Activated CD4-positive, CD25-positive, alpha-beta regulatory T cell treated with anti-CD3 and anti-CD28 coated beads, Interleukin-2, amount 50 U/mL, for 16 hours (primary cell): ENCODE measurements at places on chromosomes 3 and 15.

- no peak for DNase-seq
Measured at GRCh38 chr15:101479342-101479845, 10.1 kb downstream of the PCSK6 start.

GRCh38 chr3:51400166-51400565 lies 9.1 kb downstream of the RBM15B start:
- no peak for DNase-seq

DNA sequence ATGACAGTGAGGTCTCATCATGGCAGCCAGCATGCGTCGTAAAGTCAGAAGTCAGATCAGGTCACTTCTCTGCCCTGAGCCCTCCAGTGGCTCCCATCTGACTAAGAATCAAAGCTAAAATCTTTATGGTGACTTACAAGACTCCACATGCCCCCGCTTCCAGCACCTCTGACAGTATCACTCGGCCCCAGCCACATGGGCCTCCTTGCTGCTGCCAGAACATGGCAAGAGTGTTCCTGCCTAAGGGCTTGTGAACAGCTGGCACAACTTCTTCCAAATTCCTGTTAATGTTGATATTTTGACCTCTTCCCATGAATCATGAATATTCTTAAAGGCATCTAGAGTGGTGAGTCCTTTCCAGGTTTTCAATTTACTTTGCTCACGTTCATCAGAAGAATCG lies 20.5 kb downstream of the POLR2M start:
- DNase-seq: no peak

DNA sequence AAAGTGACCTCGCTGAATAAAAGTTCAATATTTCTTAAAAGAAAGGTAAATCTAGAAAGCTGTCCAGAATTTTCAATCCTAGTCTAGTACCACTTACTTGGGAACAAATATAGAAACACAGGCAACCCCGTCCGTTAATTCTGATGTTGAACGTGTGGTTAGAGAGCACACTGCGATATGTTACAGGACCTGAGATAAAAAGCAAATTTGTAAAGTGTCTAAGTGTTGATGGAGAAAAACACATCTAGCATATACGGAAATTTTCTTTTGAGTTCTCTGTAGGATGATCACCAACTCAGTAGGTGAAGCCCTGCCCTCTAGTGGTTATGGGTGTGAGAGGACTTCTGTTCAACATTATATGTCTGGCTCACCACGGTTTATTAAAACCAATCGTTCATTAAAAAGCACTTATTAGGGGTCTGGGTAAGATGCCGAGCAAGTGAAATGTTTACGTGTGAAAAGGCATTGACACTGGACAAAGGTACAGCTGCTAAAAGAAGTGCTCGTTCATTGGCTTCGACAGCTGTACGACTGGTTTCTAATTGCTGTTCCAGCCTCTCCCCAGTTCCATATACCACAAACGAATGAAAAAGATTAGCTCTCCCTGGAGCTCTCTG lies 1.0 kb upstream of the ATP2C1 start:
- peak; percentile 55 for DNase-seq

DNA sequence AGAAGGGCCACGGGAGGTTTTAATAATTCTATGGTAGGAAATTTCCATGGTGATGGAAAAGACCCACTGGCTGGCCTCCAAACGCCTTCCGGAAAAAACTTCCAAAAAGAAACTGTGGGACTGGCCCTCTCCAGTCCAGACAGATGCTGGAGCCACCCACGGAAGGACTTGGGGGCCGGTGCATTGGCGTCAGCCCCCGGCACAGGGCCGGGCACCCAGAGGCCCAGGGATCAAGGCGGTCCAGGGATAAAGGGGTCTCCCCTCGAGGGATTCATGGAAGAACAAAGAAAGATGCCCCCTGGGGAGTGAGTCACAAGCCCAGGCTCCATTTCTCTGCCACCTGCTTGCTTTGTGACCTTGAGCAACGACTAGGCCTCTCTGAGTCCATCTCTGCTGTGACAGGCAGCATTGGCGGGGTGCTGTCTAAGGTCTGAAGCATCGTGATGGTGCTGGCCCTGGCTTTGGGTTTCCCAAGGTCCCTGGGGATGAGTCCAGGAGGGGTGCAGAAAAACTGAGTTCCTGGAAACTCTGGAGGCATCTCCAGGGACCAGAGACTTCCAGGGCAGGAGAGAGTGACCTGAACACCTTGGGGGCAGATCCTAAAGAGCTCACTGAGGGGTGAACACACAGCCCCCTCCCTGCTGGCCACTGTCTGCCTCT lies 21.6 kb downstream of the ATP2B2 start:
- DNase-seq: no peak

GRCh38 chr15:35756623-35757022 lies 210.7 kb upstream of the DPH6 start:
- no peak for DNase-seq

GRCh38 chr3:180362081-180362480 lies 239.9 kb upstream of the TTC14 start:
- DNase-seq: no peak

DNA sequence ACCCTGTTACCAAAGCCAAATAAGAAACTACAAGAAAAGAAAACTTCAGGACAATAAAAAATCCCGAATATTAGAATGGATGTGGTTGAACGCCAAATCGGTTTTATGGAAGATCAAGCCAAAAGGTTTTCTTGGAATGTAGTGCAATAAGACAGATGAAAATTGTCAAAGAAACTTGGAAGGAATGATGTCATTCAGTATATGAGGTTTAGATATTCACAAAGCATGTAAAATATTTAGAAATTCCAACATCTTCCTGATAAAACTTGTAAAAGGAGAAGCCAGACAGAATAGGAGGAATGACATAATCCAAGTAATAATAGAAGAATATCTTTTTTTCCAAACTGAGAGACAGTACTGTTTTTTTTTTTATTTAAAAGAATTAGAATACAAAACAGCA lies 130.3 kb upstream of the ZPLD1 start:
- DNase-seq: no peak

- DNase-seq: no peak
Measured at GRCh38 chr3:57918123-57918837, 89.9 kb upstream of the FLNB start.

DNA sequence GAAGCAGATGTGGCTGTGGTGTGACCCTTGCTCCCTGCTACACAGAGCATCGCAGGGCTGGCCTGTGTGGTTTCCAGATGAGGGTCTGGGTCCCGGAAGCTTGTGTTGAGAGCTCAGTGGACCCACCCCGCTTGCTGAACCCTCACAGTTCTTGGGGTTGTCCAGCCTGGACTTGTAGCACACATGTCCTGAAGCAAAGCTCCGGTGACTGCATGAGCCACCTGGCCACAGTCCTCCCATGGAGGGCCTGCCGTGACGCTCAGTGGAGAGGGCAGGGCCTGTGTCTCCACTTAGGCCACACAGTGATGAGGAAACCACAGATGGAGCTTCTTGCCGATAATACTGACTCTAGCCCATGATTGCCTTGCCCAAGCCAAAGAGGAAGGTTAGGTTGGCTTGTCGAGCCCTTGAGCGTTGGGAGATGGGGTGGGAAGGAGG lies 62.6 kb downstream of the RGMA start:
- DNase-seq: no peak

GRCh38 chr3:158742871-158743663 lies 10.8 kb upstream of the RARRES1 start:
- DNase-seq: no peak

- DNase-seq: no peak
Measured at GRCh38 chr3:188916934-188917401, 254.8 kb upstream of the TPRG1 start.

GRCh38 chr3:117322866-117323265 lies 613.3 kb downstream of the TUSC7 start:
- no peak for DNase-seq

DNA sequence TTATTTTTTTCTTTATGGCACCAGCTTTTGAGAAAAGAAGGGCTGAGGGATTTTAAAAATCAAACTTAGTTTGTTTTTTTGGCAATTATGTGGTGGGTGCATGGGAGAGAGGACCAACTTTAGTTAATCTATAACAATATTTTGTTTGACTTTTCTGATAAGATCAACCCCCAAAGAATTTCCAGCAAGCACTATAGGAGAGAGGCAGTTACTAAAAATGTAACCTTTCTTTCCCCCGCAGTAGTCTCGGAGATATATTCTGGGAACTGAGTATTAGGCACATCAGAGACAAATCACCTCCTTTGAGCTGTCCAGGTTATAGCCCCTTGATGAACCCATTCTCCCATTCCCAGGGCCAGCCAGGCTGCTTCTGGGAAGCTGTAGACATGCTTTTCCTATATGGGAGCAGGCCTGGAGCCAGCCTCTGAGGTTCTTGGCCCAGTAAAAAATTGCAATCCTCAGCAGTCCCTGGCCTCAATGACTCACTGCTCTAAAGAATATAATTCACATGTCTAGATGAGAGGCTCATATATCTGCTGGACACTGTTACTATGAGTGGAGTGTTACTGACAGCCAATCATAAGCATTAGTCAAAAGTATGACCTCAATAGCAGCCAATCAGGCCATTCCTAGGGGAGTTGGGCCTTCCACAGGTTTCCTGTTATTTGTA lies 138.3 kb upstream of the AGBL1 start:
- no peak for DNase-seq

DNA sequence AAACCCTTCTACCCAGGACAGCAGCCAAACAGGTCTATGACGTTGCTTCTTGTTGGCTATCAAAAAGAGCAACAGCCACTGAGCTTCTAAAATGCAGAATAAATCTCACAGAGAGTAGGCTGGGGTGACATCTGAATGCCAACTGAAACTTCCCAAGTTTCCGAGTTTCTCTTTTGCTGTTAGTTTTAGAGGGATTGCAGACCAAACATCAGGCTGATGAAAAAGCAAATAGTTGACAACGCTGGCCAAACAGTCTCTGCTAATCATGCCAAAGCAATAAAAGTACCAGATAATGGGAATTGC lies 670 bp upstream of the CBLB start:
- DNase-seq: no peak

- no peak for DNase-seq
Measured at GRCh38 chr15:92796161-92796611, 103.9 kb upstream of the CHD2 start.

DNA sequence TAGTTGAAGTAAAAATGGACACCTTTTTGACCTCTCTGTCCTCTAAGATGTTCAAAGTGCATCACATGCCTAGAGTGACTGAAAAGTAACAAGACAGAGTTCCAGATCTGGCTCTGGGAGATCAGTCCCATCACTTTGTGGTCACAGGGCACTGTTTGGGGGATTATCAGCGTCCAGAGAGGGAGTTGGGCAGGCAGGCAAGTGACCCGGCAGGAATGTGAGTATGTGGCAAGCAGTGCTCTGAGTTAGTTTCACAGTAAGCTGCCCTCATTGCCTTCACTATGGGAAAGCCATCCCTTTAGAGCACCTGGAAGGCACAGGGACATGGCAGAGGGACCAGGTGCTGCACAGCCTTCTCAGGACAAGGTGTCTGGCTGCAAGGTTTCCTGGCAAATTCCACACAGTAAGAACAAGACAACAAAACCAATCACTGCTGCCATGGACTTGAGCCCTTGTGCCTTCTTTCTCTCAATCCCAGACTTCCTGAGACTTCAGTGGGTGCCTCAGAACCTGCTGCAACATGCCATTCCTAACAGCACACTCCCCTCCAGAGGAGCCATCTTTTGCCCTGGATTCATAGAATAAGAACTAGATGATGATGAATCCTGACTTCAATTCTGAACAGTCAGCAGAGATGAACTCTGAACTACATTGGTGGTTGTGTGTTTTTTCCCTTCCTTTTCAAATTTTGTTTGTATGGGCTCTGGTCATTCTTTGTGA lies 55.2 kb downstream of the TIPARP start:
- DNase-seq: no peak

GRCh38 chr15:40872791-40873693 lies 992 bp downstream of the RHOV start:
- DNase-seq: no peak

GRCh38 chr3:69936266-69936665 lies 63.3 kb upstream of the SAMMSON start:
- DNase-seq: no peak

- no peak for DNase-seq
Measured at GRCh38 chr3:10173095-10173925, 8.6 kb downstream of the IRAK2 start.

- DNase-seq: no peak
Measured at GRCh38 chr3:171371354-171371753, 88.9 kb downstream of the TNIK start.

- DNase-seq: no peak
Measured at GRCh38 chr15:37199545-37199944, 99.2 kb upstream of the MEIS2 start.

DNA sequence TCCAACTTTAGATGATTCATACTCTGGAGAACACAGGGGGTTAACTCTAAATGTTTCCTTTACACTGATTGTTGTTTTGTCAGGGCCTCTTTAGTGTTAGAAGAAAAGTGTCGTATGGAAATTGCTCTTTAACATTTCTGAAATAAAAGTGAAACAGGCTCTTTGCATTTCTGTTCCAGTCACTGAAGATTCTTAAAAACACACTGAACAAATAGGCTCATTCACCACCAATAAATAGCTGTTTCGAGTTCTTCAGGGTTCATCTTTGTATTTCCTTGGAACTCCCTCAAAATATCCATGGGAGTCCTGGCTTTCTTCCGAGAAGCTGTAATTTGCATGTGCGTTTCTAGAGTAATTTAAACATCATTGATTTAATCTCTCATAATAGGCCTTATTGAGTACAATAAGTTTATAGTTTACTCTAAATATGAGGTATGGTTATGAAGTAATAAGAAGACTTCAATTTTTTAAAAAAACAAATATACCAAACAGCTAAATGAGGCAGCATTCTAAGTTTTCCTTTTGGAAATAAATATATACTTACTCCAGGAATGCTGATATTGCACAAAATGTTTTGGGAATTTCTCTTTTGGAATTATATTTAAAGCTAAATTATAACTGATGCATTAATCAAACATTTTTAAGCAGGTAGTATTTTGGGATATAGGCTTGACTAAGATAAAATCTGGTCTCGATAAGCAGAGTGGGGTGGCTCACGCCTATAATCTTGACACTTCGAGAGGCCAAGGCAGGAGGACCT lies 327.4 kb downstream of the EPHA3 start:
- DNase-seq: no peak

DNA sequence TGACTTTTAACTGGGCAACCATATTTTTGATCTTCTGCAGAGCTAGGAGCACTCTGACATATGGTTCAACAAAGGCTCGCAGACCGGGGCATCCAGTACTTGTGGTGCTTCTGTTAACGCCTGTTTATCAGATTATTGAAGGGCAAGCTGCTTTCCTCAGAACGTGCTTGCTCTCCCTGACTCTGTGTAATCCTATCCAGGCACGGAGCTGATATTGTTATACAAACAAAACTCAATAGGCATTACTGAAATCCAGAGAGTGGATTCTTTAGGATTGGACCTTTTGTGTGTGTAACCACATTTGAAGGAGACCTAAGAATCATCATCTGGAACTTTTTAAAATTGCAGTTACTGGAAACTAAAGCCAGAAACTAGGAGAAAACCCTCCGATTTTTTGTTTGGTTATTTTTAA lies 246.5 kb downstream of the PTPRG start:
- DNase-seq: no peak

DNA sequence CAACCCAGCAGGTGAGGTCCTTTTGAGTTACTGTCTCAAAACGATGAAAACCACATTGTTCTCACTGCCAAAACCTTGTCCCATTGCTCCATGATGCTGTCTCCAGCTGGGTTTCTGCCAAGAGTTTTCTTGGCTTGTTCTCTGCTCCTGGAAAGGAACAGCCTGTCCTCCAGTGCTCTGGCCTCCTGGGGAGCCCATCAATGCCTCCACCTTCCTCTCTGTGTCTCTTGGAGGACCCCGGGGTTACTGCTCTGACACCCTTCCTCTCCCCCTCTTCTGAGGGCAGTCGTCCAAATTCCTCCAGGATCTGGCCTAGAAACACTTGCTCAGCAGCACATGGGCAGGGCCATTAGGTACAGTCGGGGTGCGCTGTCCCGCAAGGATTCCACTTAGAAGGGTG lies 63.9 kb upstream of the RGMA start:
- no peak for DNase-seq
